ENCODE measurements at places on chromosomes 6 and 20.

- DNase-seq = no peak
Observed at GRCh38 chr6:51983564-51983963, 103.8 kb downstream of the PKHD1 start.

- no peak for DNase-seq
Observed at GRCh38 chr6:19438566-19439353, 398.4 kb upstream of the ID4 start.

DNA sequence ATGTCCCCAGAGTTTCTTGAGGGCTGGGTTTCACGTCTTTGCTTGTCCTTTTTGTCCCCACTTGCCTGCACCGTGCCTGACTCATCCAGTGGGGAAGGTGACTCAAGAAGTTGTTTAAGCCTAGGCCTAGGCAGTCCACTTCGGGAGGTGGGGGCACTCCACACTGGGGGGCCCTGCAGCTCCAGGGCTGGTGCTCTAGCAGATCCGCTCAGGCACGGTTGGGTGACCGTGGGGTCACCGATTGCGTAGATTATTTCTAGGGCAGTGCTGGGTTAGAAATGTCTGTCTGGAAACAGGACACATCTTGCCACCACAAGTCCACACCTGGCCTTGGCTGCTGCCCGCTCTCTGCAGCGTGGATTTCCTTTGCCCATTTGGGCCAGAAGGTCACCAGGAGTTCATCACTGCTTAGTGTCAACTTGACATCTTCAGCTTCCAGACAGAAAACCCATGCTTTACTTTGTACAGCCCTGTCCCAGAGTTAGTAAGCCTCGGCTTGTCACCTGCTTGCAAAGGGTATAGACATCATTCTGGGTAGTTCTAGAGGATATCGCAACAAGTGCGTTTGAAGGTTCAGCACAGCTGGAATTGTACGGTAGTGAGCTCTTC is 13.6 kb upstream of the C20orf144 start:
- no peak for DNase-seq

- no peak for DNase-seq
Observed at GRCh38 chr6:112296122-112296521, 41.8 kb upstream of the LAMA4 start.

- no peak for DNase-seq
Observed at GRCh38 chr6:36130667-36131510, 576 bp downstream of the MAPK13 start.
